Thyroid gland (tissue), 4 donors: ENCODE measurements at places on chromosomes 1 and 21.

DNA sequence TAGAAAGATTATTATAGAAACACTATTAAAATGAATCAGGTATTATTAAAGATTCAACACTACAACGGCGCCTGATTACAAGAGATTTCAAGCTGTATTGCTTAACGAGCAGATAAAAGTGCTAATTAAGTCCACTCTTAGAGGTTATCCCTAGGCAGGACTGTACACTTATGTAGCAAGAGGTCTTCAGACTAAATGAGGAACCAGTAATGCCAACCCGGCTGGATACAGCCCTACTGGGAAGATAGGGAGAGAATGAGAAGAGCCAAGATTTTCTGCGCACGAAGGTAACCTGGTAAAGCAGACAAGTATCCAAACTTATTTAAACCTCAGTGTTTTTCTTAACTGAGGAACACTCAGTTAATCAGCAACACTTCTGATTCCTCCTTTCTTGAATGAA, 115.7 kb upstream of the HIVEP3 start:
- DNase-seq = no peak

DNA sequence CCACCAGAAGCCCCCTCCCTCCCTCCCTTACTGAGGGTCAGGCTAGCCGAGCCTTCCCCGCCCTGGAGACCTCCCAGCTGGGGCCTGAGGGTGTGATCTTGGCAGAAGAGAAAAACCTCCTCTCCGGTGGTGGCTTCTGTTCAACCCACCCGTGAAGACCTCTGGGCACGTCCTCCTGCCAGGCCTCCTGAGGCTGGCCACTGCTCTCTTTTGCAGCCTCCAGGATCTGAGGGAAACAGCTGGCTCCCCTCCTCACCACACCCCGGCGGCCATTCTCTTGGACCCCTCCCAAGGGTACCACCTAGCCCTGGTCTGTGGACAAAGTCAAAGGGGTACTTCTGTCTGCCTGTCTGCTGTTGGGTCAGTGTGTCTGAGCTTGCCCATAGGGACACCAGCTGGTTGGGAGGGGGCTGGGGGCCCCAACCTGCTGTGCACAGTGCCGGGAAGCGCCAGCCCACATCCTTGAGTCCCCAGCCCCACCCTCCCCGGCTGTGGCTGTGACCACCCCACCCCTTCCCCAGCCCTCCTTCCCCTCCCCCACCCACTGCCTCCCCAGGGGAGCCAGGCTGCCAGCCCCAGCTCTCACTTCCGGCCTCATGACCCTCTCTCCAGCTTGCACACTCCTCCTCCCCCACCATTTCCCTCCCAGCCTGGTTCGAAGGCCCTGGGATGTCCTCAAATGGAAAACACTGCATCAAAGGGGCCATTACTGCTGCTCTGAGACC, 48.1 kb downstream of the AHDC1 start:
- no peak for DNase-seq

DNA sequence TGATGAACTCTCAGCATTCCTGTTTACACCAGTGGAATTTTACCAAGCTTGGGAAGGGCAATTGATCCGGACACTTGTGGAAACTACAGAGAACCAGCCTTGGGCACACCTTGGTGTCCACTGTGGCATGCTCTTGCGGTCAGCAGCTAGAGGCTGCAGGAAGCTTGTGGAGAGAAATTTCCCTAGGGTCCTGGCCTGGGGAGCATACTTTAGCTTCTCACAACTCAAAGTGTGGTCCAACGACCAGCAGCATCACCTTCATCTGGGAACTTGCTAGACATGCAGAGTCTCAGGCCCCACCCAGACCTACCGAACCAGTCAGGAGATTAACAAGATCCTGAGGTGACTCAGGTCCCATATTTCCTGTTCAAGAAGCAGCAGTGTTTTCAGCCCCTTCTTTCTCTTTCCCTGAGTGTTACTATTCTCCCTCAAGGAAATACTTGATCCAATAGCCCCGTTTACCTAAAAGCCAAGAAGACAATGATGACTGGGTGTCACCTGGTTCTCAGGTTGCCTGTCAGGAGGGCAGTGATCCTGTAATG, 55.7 kb upstream of the KCNE2 start:
- no peak for DNase-seq

DNA sequence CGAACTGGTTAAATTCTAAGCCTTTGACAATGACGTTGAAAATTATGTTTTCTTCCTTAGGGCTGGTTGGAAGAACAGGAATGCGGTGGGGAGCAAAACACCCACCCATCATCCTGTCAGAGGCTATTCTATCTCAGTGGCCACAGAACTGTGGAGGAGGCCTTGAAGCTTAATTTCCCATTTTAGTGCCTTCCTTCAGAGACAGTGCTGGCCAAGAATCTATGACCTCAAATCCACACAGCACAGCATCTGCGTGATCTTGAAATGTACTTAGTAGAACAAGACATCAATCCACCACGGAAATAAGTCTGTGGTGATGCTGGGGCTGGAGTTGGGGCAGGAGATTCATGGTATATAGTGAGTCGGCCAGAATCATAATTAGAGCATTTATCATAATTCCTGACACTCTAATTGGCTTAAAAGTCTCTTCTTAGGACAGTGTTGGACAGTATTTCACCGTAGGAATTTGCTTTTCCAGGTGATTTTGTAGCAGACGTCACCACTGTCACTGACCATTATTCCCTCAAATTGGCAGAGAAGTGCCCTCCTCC, 113.1 kb downstream of the KCNJ6 start:
- DNase-seq = no peak

DNA sequence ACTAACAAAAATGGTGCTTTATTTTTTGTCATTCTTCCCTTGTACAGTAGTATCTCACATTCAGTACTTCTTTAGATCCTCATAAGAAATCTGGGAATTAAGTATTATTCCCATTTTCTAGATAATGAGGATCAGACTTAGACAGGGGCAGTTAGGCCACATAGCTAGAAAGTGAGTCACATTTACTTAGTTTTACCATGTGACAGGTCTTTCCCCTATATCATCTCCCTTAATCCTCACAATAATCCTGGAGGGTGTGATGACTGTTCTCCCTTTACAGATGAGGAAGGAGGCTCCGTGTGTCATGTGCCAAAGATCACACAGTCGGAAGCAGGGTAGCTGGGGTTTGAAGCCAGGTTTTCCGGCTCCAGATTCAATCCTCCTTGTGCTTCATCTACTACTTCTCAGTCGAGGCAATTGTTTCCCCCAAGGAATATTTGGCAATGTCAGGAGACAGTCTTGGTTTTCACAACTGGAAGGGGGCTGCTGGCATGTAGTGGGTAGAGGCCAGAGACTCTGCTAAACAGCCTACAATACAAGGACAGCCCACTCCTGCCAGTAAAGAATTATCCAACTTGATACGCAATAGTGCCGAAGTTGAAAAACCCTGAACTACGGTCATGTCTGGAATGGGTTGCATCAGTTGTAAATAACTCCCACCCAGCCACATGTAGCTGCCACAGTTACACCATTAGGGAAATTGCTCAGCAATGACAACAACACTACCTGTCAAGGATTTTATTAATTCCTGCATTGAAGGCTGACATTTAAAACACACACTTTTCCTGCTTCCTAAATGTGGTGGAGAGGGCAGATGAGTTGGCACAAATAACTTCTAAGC, 54.5 kb downstream of the C8B start:
- DNase-seq = no peak

DNA sequence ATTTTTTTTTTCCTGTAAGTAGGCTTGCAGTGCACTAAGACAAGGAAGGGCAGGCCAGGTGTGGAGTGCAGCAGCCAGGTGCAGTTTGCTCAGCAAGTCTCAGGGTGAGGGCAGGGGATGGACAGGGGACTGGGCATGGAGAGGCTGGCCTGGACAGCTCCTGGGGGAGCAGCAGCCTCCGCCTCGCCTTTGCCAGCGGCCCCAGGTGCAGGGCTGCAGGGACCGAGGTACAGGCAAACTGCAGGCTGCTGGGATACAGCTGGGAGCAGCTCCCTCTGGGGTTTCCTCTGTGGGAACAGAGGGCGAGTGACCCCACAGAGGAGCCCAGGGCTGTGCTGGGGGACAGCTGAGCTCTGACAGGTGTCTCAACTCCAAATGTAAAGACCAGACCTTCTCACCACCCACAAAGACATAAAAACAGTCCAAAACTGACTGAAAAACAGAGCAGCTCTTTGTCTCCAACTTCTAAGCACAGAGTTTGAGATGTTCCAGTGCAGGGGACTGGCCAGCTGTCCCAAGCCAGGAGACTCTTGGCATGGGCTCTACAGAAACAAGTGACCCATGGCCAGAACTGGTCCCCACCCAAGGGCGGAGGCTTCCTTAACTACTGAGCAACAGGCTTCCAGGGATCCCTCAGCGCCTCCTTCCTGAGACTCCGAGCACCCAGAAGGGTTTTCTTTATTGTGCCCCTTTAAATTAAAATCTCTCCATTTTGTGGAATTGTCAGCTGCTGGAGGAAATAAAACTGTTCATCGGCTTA, 27.7 kb upstream of the AJAP1 start:
- no peak for DNase-seq

- DNase-seq = peak; percentile 55
Measured at GRCh38 chr1:9181990-9182783, 52.4 kb upstream of the H6PD start.

GRCh38 chr1:37940299-37940947, 6.4 kb downstream of the INPP5B start:
- DNase-seq = no peak

- DNase-seq = no peak
Measured at GRCh38 chr1:209670441-209671082, 4.7 kb upstream of the G0S2 start.

- DNase-seq = no peak
Measured at GRCh38 chr1:114651893-114652292, 18.0 kb downstream of the DENND2C start.

- DNase-seq = no peak
Measured at GRCh38 chr1:160454371-160455152, 54.2 kb downstream of the VANGL2 start.

- no peak for DNase-seq
Measured at GRCh38 chr1:92817986-92818764, 13.7 kb upstream of the RPL5 start.

DNA sequence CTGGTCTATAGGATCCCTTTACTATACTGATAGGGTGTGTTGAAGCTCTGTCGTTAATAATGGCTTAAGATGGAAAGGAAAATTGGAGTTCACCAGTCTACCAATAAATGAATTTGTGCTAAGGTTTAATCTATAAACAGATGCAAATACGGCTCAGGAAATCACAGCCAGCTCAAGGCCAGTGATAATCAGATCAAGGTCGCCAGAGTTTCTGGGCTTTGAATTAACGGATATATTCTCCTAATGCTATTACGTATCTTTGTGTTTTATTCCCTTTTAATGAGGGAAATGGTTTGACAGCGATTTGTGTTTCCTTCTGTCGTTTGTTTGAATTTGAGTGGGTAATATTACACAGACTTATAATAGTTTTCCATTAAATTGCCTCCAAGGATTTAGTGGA, 279.6 kb downstream of the BACH1 start:
- no peak for DNase-seq

DNA sequence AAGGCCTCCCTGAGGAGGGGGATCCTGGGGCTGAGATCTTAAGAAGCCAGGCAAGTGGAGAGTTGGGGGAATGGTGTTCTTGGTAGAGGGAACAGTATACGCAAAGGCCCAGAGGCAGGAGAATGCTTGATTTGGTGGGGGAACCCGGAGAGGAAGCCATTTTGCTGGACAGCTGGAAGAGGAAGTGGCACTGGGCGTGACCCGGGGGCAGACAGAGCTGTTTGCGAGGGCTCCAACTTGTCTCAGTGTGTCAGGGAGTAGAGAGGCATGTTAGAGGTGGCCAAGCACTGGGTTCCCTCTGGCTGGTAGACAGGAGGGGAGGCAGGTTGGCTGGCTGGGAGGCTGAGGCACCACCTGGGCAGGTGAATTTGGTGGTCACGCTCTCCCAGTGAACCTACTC, 96.3 kb upstream of the ACTL8 start:
- DNase-seq = no peak

DNA sequence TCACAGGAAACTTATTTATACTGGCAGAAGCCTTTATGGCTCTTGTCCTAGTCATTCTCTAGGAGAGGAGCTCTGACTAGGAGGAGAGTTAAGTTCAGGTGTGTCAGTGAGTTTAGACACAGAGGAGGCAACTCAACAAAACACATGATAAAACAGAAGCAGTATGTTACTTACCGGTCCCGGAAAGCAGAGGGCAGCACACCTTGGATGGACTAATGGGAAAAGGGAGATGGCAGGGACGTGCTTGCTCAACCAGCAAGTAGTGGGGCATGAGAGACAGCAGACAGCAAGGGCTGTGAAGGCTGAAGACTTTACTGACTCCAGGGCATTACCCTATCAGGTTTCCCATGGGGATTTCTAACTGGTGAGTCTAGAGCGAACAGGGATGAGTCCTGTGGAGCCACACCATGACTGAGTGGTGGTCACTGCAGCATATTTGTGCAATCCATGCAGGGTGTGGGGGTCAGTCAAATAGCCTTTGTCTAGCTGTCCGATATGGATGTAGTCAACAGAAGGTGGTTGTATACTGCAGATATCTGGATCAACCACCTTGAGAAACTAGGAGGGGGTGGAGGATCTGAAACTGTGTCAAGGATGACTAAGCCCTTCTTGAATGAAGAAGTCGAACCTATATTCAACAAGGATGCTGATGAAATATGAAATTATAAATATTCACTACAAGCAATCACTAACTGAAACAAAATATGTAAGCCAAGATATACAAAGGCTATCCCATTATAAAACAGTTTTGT, 596.3 kb upstream of the CHRM3 start:
- no peak for DNase-seq

DNA sequence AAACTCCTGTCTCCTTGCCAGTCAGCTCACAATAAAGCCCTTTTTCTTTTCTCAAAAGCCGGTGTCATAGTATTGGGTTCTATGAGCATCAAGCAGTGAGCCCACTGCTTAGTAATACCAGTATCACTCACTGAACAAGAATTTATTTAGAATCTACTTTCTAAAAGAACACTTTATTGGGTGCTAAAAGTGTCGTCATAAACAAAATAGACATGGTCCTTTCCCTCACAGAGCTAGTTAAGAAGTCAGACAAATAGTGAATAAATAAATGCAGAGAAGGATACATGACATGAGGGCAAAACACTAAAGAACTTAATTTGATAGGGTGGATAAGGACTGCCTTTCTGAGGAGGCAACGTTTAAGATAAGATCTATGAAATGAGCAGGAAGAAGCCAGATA, 32.2 kb downstream of the EVI5 start:
- DNase-seq = no peak

DNA sequence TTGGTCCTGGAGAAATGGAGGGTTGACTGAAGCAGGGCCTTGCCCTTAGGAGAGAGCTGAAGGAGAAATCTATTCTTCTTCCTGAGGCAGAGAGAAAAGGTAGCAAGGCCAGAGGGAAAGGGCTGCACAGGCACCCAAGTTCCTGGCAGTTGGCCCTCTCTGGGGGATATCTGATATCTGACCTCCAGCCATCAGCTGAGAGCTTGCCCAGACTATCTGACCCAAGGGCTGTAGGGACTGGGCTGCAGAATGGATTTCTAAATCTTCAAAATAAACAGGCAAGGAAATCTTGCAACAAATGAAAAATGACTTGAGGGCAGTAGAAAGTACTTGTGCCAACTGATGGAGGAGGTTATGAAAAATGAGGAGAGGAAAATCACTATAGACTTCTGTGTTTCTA, 498 bp upstream of the CLCA2 start:
- DNase-seq = no peak

DNA sequence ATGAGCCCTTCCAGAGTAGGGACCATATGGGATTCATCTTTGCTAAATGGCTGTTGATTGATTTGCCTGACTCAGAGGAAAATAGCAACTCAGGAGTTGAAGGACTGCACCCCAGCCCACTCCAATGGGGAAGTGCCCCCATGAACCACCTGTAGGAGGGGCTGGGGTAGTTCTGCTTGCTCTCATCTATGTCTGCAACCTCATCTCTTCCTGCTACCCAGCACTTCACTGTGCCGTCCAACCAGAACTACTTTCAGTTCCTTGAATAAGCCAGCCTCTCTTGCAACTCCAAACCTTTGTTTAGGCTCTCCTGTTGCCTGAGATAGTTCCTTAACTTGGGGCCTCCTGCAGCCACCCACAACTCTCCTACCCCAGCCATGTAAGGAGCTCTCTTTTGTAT, 26.6 kb downstream of the BEND5 start:
- DNase-seq = no peak
